D721Med (cell line): ENCODE measurements at places on chromosomes 2 and 18.

DNA sequence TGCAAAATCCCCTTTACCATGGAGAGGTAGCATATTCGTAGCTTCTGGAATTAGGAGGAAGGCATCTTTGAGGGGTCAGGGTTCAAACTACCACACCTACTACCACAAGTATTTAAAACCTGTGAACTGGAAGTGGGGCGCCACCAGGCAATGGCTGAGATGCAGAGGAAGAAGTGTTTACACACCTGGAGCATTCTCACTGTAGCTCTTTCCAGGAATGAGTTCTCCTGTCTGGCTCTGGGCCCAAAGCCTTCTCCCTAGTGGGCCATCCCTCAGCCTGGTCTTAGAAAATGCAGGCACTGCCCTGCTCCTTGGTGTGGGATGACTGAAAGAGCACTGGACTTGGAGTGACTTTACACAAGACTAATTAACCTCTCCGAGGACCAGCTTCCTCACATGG lies 30.7 kb upstream of the FOXI3 start:
- no peak for DNase-seq

GRCh38 chr18:24633121-24633520 lies 172.7 kb downstream of the HRH4 start:
- DNase-seq, result no peak

DNA sequence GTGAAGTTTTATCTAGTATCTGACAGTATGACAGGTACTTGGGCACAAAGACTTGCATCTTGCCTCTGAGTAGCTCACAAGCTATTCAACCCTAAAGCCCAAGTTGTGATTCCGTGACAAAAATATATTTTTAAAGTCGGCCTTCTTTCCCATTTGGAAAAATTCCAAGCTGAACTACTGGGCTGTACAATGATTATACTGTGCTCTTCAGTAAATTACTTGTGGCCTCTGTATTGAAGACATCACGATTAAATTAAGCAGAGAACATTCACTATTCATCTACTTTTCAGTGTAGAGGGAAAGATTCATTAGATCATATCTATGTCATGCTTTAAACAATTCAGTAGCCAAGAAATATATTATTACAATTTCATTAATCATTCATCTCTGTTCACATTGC lies 282.2 kb downstream of the CDH2 start:
- DNase-seq, result no peak

DNA sequence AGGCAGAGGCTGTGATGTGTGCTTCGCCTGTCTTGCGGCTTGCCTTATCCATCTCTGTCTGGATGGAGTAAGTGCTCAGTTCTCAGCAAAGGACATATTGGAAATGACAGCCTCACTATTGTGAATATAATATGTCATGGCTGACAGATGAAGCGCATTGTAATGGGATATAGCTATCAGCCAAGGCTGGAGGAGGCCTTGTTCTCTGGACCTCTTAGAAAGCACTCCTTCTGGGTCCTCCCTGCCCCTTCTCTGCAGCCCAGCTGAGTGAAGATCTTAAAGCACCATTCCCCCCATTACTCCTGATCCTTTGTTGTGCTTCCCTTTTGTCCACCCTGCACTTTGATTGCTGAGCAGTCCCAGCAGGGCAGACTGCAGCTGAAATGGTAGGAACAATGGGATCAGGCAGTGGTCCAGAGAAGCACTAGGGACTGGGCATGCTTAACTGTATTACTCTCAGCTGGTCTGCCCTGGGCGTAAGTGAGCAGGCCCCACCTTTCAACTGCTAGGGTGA lies 265.3 kb downstream of the SETBP1 start:
- no peak for DNase-seq

GRCh38 chr2:96587843-96588242 lies 50.3 kb downstream of the KANSL3 start:
- DNase-seq, result no peak

GRCh38 chr18:9058406-9058805 lies 44.1 kb upstream of the NDUFV2 start:
- DNase-seq, result no peak

- DNase-seq, result no peak
Observed at GRCh38 chr2:189014449-189015138, 40.4 kb downstream of the COL3A1 start.

DNA sequence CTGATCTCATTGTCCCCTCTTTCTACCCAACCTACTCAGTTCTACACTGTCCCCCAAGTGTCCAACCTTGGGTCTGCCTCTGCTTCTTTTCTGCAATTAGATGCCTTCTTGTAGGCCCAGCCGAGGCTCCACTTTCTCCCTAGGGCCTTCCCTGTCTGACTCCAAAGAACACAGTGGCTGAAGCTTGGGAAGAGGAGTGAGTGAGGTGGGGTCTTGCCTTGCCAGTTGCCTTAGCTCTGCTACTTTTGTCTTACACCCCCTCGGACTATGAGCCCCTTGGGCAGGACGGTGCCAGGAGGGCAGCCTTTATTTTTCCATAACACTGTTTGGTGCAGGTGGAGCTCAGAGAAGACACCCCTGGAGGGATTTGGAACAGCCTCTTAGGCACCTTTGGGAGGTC lies 345.1 kb downstream of the CYP26B1 start:
- no peak for DNase-seq

DNA sequence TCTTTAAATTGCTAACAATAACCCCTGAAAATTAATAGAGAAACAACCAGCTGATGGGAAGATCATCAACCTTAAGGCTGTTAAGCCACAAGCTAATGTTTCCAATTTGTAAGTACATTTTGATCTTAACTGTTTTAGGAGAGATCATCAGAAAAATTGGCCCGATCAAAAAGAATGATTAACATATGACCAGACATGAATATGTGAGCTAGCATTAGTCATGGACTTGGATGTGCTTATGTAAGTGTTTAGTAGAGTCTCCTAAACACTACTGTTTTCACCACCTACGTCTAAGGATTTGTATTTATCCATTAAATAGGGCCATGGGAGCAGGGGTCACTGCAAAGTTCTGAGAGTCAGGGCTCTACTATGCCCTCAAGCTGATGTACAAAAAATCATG lies 4.3 kb downstream of the LMAN1 start:
- no peak for DNase-seq

DNA sequence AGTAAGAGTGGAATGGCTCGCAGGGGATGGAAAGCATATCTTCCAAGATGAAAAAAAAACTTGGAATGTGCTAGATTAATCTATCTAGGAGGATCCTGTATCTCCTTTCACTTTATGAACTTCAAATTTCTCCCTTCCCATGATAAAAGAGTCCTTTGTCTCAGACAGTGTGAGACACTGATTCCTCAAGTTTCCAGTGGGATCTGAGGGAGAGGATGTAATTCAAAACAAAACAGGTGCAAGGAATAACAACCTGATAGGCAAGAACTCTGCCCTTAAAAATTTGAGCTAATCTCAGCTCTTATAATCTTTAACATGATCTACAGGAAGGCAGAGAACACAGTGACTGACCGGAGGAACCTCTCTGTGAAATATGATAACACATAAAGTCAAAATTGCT lies 162.0 kb upstream of the ZFP36L2 start:
- no peak for DNase-seq

DNA sequence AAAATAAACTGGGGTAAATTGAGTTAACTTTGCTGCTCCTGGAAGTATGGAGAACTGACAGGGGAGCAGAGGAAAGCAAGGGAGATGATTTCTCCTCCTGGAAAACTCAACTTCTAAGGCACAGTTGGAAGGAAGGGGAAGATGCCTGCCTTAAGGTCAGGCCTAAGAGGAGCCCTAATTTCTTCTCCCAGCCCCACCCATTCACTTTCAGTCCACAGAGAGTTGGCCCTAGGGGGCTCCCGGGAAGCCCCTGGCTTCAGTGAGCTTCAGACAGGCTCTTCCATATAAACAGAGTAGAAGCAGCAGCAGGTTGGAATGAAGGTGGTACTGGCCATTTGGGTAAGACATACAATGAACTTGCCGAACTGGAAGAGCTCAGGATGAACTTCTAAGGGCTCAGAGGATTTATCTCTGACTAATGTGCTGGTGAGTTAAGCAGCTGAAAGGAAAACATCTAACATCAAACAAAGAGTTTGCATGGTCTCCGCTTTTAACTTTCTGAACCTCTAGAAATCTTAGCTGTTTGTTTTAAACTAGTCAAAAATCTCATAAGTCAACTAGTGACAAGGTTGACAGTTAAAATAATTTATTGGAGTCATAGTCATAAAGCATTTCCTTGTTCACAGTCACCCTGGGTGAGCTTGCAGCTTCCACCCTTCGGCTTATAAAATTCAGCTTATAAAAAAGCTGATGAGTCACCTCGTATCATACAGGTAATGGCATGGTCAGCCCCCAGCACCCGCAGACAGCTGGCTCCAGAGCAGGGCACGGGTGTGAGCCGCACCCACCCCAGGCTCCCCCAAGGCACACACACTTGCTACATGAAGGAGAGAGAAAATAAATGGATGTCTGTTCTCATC lies 9.8 kb downstream of the MALL start:
- DNase-seq, result no peak
